Stimulated activated CD4-positive, alpha-beta T cell treated with anti-CD3 and anti-CD28 coated beads, Interleukin-15, amount 100 ng/mL, for 24 hours (primary cell): ENCODE measurements at places on chromosomes 11 and 22.

DNA sequence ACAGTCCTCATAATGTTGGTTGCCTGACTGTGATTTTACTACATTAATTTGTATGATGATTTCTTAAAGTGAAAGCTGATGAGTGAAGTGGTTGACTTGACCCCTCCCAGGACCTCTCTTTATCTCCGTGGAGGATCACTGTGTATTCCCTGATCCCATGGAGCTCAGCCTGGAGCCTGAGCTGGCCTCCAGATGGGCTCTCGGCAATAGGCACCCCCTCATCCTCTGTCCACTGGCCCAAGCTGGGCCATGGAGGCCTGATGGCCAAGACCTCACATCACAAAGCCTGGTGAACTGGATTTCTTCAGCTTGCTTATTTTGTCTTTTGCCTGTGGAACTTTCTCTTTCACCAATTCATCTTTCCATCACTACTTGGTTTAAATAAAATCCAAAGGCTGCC is 75.2 kb downstream of the WNT11 start:
- DNase-seq: no peak

- no peak for DNase-seq
These were observed 78.0 kb upstream of the DRD2 start for GRCh38 chr11:113553235-113553634.

DNA sequence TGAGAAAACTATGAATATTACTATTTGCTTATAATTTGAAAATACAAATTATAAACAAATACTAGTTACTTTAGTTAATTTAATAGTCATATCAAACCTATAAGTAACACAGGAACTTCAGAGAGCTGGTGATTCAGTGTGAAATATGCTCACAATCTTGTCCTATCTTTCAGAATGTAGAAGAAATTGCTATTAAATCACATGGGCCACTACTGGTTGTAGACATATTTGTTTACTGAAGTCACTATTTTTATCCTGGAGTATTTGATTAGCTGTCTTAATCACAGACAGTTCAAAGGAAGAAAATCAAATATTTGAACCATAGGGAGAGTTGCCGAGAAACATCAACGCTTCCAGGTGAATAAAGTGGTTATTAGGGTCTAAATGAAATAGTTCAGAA is 187.6 kb upstream of the ANO3 start:
- no peak for DNase-seq

- no peak for DNase-seq
These were observed 2.7 kb upstream of the TSGA10IP start for GRCh38 chr11:65942531-65942930.

DNA sequence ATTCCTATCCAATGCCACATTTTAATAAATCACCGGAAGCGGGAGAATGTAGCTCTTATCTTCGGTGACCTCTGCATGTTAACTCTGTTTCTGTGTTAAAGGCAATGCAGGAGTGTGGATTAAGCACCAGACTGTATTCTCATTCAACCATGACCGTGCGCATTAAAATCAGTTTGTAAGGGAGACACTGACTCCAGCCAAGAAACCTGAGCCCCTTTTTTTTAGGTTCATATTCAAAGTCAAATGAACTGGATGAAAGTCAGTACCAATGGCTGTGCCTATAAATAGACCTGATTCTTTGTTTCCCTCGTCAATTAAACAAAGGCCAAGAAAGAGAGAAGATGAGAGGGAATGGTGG is 32.2 kb downstream of the C11orf91 start:
- DNase-seq: no peak
